ENCODE measurements at places on chromosomes 13 and 19.

- DNase-seq, result no peak
Measured at GRCh38 chr13:27924529-27925141, 4.8 kb downstream of the PDX1 start.

GRCh38 chr19:19270749-19271571, 2.1 kb downstream of the TM6SF2 start:
- no peak for DNase-seq

- no peak for DNase-seq
Measured at GRCh38 chr13:76523740-76524340, 362.4 kb downstream of the KCTD12 start.

- no peak for DNase-seq
Measured at GRCh38 chr13:106922384-106922783, 354.4 kb upstream of the ARGLU1 start.

GRCh38 chr13:59690857-59691500, 472.7 kb downstream of the DIAPH3 start:
- no peak for DNase-seq

- DNase-seq, result no peak
Measured at GRCh38 chr13:95341441-95341840, 40.2 kb upstream of the ABCC4 start.
